8988T (cell line): ENCODE measurements at places on chromosomes 11 and 22.

- no peak for DNase-seq
Measured at GRCh38 chr11:118275176-118275575, 11.1 kb upstream of the MPZL2 start.

DNA sequence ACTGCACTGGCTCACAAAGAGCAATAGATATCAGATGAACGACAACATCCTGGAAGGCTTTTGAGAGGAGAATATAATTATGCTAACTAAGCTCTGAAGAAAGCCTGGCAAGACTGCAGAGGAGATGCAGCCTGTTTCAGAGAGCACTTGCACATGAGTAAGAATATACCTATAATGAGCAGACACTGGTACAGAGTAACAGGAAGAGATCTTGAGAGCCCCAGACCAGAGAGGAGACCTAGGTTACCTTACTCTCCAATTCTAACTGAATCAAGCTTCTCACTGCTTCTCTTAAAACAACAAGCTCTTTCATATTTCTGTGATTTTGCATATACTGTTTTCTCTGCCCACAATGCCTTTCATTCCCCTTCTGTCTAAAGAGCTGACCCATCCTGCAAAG lies 66.5 kb downstream of the FAM168A start:
- no peak for DNase-seq

GRCh38 chr22:38724926-38725571 lies 19.3 kb downstream of the GTPBP1 start:
- DNase-seq = no peak

GRCh38 chr11:88827018-88827676 lies 238.6 kb downstream of the GRM5 start:
- no peak for DNase-seq

DNA sequence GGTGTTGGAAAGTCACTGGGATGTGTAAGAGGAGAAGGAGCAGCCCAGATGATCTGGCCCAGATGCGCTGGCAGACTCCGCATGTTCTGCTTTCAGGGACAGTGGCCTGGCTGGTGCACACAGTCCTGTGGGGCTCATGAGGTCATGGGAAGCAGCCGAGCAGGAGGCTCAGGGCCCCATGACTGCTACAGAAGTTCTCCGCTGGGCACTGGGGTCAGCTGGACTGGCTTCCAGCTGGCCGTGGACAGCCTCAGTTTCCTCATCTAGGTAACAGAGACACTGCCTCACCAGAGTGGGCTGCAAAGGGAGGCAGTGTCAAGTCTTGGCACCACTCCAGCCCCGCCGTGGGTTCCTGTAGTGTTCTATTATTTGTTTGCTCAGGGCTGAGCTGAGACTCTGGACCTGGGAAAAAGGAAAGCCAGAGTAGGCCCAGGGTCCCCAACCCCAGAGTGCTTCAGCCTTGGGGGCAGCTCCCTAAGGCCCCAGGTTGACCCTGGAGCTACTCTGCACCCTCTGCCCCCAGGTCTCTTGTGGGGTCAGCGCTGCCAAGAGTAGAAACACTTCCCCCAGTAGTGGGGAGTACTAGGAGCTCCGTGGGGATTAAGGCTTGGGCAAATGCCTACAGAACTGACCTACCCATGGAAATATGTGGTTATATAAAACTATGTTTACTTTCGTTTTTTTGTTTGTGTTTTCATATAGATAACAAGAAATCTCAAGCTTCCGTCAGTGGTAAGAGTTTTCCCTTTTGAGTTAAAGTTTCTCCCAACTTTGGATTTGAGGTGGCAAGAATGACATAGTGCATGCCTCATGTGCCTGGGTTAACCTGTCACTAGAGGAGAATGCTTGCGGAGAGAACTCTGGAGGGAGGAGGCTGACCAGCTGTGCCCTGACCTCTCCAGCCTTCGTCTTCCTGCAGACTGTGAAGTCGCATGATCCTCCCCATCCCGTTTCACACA lies 45.3 kb downstream of the MED15 start:
- DNase-seq = no peak

DNA sequence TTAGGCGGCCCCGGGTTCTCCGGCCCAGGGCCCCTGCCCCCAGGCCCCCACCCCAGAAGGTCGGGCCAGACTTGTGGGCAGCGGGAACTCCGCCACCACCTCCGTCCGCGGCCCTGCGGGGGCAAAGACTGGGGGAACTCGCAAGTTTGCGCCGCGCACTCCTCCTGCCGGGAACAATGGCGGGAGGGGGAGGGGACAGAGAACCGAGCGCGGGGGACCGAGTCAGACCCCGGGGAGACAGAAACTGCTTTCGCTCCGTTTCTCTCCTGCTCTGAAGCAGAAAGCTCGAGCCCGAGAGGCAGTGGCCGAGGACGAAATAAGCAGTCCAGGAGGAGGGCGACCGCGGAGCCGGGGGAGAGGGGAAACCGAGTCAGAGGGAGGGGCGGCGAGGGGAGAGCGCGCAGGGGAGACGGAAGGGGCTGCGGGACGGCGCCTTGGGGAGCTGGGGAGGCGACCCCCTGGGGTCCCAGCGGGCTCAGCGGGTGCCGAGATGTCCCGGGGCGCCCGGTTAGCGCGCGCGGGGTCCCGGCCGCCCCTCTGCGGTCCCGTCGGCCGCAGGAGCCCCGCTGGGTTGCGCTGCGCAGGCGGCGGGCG lies 555 bp downstream of the TP53I11 start:
- peak; percentile 50 for DNase-seq

DNA sequence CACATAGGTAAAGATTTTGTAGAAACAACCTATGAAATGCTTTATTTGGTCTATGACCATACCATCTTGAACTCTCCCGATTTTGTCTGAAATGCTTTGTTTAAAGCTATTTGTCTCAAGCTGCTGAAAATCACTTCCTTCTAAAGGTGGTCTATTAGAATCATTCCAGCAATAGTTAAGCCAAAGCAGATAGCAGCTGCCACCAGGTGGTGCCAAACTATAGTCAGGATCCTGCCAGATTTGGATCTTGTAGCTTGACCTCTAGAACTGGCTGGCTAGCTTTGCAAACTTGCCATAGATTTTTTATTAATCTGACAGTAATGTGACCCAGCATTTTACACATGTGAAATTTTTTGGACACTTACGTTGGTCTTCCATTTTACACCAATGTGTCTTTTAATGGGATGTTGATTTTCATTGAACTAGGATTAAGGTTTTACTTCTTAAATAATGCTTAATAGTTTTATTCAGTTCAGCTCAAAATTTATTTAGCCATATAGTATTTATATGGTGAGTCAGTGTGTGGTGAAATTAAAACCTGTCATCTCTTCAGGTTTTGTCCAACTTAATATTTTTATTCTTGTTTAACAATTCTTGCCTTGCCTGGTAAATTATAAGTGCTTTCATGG lies 19.7 kb downstream of the CTR9 start:
- peak; percentile 38 for DNase-seq

GRCh38 chr11:122998727-122999366 lies 17.2 kb upstream of the BSX start:
- no peak for DNase-seq

DNA sequence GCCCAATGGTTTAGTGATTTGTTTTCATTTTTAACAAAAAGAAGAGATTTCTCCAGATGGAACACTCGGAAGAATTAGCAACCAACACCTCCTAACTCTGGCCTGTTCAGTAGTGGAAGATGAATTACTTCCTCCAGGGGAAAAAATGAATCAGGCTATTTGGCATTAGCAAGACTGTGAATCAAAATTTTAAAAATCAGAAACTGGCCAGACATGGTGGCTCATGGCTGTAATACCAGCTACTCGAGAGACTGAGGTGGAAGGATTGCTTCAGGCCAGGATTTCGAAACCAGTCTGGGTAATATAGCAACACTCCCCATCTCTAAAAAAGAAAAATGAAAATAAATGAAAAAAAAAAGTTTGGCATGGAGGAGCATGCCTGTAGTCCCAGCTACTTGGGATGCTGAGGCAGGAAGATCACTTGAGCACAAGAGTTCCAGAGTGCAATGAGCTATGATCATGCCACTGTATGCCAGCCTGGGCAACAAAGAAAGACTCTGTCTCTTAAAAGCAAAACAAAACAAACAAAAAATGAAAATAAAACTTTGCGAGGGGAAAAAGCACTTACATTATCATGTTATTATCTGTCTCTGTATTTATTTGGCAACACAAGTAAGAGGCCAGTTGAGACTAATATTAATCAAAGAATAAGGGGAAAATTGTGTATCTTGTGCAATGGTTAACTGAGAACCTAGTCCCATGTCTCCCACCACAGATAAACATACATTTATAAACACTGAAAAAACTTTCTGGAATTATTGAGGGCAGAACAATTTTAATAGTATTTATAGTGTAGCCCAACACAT lies 796.3 kb upstream of the ANO3 start:
- DNase-seq = no peak

GRCh38 chr11:70808686-70809375 lies 410.5 kb downstream of the CTTN start:
- no peak for DNase-seq

DNA sequence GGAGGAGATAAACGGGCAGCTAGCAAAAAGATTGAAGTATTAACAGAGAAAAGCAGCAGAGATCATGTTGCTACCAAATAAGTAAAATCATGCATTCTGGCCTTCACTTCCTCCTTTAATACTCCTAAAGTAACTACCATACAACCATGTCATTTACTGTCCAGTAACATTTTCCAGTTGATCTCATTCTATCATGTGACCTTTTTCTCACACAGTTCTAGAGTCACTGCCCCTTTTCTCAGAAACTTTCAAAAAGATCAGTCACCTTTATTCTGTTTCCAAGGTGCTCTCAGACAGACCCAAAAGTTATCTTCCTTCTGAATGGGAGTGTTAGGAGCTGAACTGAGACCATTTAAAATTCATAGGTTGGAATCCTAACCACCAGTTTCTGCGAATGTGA lies 984.4 kb downstream of the FAM181B start:
- DNase-seq = no peak

DNA sequence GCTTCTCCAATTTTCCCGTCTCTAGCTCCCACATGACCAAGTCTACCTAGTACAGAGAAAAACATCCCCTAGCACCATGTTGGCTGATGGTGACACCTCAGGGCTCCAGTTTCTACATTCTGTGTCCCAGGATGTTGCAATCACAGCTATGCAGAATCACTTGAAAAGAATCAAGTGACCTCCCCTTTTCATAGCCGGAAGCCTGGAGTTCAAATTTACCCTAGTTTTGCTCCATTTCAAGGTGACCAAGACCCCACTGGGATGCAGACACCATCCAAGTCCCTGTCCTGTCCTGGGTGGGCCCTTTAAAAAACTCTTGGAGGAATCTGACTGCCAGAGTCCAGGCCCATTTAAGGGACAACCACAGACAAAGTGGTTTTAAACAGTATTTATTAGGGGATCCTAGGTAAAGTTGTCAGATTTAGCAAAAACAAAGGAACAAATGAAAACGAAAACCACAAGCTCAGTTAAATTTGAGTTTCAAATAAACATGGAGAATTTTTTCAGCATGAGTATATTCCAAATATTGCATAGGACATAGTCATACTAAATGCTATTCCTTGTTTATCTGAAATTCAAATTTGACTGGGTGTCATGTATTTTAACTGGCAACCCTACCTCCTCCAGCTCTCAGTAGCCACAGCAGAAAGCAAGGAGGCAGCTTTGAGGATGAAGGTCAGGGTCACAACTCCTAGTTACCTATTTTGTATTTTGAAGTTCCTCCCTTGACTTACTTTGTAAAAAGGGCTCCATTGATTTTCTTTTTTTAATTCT lies 52.4 kb downstream of the MIAT start:
- no peak for DNase-seq

DNA sequence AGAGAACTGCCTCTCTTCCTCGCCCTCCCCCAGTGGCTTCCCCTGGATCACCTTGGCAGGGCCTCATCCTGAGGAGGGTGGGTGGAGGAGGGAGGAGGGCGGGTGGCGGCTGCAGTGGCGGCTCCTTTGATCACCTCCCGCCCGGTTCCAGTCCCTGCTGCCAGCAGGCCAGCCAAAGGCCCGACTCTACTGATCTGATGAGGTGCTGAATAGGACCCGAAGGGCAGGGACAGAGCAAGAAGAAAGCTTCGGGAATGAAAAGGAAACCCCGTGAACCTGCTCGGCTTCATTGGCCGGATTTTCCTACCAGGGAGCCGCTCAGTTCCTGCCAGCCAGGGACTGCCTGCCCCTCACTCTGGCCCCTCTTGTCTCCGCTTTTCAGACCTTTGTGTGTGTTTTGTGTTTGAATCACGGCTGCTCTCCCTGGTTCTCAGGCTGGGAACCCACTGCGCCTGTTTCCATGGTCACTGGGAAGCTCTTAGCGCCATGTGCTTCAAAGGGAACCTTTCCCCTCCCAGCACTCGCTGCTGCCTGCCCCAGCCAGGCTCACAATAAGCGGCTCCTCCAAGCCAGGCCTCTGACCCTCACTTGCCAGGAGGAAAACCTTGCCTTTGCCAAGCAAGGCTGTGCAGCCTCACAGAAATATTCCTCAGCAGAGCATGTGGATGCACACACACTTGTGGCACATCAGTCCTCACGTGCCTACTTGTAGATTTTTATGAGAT lies 56.8 kb downstream of the C22orf31 start:
- no peak for DNase-seq

- DNase-seq = no peak
Measured at GRCh38 chr11:131598305-131598704, 227.9 kb downstream of the NTM start.

GRCh38 chr11:19769820-19770219 lies 57.2 kb downstream of the NAV2 start:
- DNase-seq = no peak

DNA sequence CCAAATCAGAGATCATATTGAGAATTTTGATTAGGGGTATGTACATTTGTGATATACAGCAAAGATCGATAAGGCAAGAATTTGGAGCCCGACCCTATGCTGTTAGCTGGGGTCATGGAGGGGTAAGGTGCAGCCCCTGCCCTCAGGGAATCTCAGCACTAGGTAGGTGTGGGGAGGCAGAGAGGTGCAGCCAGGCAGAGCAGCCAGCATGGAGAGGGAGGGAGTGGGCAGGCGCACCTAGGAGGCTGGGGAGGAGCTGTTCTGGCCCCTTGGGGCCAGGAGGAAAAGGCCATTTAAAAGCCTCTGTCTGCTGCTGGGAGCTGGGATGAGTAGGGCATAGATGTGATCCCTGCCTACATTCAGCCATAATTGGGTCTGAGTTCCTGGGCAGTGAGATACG lies 293.0 kb downstream of the TBC1D22A start:
- DNase-seq = no peak

GRCh38 chr11:80636999-80637398 lies 1196.2 kb upstream of the TENM4 start:
- DNase-seq = no peak
